Germinal center (tissue), 1 donor: ENCODE measurements at places on chromosomes 16 and 17.

DNA sequence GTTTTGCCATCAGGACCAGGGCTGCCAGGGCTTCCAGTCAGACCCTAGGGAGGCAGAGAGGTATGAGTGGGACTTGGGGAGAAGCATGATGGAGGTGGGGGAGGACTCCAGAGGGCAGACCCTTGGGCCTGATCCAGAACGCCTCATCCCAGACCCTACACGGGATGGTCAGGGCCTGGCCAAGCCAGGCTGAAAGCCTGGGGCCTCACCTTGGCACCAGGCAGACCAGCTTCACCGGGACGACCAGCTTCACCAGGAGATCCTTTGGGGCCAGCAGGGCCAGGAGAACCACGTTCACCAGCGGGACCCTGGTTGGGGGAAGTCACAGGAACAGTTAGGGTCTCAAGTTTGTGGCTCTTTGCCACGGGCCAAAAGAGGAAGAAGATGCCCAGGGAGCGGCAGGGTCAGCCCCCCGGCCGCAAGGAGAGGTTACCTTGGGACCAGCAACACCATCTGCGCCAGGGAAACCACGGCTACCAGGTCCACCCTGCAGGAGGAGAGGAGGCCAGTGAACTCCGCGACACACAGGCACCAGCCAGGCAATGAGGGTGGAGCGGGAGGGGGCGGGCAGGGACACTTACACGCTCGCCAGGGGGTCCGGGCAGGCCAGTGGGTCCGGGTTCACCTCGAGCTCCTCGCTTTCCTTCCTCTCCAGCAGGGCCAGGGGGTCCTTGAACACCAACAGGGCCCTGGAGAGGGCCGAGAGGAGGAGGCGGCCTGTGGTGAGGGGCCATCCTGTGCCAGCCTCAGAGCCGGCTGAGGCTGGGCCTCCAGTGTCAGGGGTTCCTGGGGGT, 7.1 kb downstream of the COL1A1 start:
- DNase-seq, result no peak

DNA sequence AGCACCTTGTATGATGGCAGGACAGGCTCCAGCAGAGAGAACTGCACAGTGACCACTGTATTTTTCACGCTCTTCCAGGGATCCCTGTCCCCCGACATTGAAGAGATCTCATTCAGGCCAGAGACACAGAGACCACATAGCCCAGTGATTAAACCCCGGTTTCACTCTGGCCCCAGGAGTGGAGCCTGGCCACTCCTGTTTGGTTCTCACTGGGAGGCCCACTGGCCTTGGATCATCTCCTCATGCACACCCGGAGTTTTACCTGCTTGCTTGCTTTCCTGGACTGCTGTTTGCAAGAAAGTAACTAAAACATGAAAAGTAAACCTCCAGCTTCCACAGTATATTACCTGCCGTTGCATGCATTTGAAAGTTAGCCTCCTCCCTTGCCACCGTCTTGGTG, 13.2 kb upstream of the CLEC18C start:
- DNase-seq, result no peak

- DNase-seq, result no peak
These were observed 339.6 kb upstream of the CDH5 start for GRCh38 chr16:66026787-66027330.

DNA sequence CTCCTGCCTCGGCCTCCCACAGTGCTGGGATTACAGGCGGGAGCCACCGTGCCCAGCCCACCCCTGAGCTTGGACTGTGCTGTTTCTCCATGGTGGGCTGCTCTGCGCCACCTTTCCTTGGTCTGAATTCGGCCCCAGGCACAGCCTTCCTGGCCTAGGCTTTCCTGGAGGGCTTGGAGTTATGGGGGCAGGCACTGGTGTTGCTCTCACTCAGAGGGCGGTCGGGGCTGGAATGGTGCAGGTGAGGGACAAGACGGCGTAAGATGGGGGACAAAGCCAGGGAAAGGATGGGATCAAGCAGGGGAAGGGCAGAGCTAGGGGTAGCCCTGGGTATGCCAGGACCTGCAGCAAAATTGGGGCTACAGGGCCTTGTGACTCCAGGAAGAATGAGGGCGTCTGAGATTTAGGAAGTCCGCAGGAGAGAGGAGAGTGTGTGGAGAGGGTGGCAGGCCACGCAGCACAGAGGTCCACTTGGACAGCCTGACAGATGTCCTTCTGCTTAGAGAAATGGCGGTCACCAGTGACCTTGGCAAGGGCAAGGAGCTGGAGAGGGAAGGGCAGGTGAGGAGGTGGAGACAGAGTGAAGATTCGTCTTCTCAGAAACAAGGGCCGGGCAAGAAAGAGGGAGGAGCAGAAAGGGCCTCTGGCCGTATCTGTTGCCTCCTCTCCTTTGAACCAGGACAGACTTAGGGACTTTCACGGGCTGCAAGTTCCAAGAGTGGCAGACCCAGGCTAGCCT, 1.6 kb upstream of the ATP6V0C start:
- DNase-seq, result no peak

- DNase-seq, result no peak
These were observed 150.0 kb downstream of the SDK2 start for GRCh38 chr17:73493956-73494926.

DNA sequence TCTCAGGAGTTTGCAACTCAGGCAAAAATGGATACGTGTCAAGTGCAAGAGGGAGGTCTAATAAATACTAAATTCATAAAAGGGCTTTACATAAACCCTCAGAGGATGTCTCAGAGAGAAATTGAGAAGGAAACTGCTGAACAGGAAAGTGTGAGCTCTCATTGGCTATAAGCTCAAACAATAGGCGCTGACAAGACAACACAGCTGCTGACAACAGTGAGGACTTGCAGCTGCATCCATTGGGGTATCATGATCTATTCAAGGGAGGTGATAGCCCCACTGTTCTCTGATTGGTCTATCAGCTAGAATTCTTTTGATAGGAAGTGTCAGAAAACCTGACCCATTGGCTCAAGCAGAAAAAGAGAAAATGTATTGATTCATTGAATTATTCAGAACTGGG, 187.2 kb downstream of the CBLN1 start:
- no peak for DNase-seq

DNA sequence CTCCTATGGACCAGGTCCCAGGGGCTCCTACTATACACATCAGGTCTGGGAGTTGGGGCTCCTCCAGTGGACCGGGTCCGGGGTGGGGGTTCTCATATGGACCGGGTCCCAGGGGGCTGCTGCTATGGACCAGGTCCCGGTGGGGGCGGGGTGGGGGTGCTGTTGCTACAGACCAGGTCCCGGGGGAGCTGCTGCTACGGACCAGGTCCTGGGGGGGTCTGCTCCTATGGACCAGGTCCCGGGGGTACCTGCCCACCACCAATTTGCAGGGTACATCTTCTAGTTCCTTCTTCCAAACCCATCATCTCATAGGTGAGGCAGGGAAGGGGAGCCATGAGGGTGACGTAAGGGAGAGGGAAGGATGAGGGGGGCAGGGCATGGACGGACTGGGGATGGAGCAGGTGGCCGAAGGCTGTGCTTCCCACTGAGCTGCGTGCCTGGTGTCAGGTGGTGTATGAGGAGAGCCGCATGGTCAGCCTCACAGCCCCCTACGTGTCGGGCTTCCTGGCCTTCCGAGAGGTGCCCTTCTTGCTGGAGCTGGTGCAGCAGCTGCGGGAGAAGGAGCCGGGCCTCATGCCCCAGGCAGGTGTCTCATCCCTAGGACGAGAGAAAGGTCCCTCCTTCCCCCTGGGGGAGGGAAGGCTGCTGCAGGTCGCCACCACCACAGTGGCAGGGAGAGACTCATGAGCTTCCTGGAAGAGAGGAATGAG, 6.6 kb downstream of the ENDOV start:
- DNase-seq, result no peak

DNA sequence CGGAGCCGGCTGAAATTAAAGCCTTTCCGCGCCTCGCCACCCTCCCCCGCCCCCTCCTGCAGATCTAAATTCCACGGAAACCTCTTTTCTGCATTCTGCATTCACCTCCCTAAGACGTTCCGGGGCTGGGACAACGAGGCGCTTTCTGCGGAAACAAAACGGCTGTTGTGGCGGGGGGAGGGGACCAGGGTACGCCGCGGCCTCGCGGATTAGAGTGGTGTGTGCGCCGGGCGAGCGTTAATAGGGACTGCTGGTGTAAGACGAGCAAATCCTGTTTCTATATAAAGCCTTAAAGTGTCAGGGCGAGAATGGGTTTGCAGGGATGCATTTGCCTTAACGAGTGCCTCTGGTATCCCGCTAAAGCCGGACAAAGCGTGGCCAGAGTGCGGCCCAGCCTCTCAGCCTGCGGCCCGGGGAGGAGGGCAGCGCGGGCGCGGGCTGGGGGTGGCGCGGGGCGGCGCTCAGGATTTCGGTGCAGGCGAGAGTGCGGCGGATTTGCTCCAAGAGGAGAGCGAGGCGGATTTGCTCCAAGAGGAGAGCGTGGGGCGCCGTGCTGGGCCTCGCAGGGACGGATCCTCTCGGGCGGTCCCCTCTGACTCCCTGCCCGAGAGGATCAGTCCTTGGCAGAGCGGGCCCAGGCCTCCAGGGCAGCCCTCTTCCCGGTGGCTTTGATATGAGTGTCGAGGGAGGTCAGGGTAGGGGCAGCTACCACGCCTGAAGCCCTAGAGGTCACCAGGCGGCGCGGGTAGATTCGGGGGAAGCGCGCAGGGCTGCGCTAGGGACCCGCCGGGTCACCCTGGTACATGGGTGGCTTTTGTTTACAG, 5.1 kb downstream of the BAHCC1 start:
- DNase-seq, result no peak

DNA sequence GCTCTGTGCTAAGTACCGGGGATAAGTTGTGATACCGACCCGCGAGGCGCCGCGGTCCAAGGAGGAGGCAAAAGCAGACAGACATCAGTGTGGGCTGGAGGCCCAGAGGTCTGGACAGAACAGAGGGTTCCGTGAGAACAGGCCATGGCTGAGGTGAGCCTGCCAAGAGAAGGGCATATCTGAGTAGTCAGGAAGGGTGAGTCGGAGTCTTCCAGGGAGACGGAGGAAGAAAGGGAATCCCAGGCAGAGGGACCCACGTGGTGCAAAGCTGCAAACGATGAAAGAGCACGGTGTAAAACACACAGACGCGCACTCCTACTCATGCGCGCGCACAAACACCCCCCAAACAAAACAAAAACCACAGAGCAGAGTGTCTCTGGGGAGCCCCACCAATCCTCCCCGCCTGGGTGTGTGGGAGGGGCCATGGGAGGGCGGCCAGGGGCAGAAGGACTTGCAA, 18.1 kb downstream of the RHBDL3 start:
- peak; percentile 54 for DNase-seq

DNA sequence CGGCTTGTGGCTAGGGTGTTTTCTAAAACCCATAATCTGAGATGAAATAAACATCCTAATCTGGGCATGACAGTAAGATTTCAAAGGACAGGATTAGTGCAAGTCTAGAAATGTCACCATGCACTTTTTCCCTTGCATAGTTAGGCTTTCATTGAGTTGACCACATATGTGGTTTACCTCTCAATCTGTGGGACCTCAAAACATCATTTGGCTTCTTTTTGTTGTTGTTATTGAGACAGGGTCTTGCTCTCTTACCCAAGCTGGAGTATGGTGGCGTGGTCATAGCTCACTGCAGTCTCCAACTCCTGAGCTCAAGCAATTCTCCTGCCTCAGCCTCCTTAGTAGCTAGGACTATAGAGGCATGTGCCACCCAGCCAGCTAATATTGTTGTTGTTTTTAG, 197.8 kb downstream of the CEP112 start:
- no peak for DNase-seq

DNA sequence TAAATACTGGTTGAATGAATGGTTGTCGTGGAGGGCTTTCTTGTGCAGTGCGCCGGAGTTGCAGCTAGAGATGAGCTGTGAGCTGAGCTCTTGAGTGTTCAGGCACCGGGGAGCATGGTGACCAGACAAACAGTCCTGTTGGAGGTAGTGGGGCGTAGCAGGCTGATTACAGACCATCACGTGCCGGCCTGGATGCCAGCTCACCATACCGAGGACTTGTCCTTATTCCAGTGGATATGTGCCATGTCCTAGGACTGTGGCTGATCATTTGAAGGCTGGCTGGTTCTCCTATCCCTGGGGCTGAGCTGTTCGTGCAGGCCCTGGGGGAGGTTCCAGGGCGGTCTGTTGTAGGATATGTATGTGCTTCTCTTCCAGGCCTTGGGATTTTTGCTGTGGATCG, 60.0 kb downstream of the ABCC1 start:
- no peak for DNase-seq

DNA sequence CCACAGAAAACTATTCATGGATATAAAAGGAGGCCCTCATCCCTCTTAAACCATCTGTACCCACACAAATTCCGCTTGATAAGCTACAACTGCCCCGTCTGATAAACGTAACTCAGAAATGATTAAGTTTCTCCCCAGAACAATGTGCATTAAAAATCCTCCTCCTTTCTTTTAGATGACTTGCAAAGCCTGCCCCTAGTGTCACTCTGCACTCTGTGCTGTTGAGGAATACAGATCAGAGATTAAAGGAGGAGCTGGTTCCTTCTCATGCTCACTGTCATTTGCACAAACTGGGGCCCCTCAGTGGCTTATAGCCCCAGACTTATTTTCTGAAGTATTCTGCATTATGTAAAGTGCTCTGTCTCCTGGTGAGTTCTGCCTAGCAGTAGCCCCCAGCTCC, 33.3 kb downstream of the CDRT15 start:
- DNase-seq, result no peak

DNA sequence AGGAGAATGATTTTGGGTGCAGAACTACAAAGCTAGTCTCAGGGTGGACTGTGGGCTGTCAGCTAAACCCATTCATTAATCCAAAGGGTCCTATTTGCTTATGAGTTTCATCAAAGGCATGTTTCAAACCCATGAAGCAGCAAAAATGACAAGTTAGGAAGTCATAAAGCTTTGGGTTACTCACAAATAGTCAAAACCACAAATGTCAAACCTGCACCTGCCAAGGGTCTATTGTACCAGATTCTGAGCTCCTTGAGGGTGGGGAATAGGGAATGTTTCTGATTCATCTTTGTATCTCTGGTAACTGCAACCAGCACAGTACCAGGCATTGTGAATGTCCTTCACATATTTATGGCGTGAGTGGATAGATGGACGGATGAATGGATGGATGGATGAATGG, 317.7 kb downstream of the MAF start:
- DNase-seq, result no peak

DNA sequence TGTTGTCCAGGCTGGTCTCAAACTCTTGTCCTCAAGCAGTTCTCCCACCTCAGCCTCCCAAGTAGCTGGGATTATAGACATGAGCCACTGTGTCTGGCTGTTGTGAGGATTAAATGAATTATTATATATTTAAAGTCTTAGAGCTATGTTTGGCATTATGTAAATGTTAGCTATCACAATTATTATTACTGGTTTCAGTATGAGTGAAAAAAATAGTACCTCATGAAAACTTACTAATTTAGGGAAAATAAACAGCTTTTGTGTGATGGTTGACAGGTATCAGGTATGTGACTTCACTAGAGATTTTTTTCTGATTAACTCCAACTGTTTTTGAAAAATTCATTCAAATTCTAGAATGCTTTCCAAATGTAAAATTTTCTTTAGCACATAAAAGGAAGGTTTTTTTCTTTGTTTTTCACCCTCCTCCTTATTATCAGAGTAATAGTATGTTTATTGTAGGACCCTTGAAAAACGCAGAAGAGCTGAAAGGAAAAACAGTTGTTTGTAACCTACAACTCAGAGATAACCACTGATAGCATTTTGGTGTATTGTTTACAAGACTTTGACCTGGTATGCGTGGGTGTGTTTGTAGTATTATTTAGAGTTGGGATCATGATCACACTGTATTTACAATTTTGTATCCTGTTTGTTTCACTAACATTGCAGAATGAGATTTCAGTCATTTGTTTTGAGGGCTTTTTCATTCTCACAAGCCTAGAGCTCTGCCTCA, 13.2 kb downstream of the NLK start:
- DNase-seq, result no peak

- DNase-seq, result no peak
These were observed 2.3 kb downstream of the PIEZO1 start for GRCh38 chr16:88782454-88783390.

GRCh38 chr16:64206862-64207261, 915.0 kb downstream of the CDH11 start:
- no peak for DNase-seq
